ENCODE measurements at places on chromosomes 3 and 15.

GRCh38 chr3:25686766-25687165 lies 22.1 kb upstream of the TOP2B start:
- no peak for DNase-seq

GRCh38 chr3:194536871-194537637 lies 50.3 kb upstream of the ATP13A3 start:
- DNase-seq: no peak

GRCh38 chr15:40204100-40204499 lies 34.8 kb upstream of the PAK6 start:
- DNase-seq: no peak

DNA sequence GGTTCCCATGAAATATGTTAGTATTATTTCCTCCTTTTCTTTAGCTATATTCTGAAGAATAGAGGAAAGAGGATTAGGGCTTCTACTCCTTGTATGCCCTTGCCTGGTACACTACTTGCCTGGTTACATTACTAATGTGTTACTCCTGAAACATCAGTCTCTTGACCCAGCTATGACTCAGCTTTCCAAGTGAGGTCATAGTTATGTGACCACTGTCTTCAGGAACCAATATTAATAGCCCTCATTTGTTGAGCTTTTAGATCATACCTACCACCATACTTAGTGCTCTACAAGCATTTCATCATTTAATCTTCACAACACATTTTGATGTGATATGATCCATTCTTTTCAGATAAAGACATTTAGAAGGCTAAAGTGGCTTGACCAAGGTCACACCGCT lies 60.3 kb downstream of the CMSS1 start:
- no peak for DNase-seq

DNA sequence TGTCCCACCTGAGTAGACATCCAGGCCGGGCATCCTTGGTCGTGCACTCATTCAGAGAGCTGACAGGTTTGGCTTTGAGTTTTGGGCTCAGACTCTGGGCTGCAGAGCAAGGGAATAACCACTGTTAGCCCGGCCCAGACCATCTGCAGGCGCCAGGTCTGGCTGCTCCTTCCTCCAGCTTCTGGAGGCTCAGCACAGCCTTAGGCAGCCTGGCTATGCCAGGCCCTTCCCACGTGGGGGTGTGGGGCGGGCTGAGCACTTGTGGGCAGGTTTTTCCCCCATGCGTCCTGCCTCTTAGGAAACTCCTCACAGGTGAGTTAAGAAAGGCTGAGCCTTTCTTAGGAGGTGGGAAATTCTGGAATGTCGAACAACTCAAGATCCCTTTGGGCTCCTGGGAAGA lies 11.2 kb downstream of the PLA2G4B start:
- DNase-seq: no peak

DNA sequence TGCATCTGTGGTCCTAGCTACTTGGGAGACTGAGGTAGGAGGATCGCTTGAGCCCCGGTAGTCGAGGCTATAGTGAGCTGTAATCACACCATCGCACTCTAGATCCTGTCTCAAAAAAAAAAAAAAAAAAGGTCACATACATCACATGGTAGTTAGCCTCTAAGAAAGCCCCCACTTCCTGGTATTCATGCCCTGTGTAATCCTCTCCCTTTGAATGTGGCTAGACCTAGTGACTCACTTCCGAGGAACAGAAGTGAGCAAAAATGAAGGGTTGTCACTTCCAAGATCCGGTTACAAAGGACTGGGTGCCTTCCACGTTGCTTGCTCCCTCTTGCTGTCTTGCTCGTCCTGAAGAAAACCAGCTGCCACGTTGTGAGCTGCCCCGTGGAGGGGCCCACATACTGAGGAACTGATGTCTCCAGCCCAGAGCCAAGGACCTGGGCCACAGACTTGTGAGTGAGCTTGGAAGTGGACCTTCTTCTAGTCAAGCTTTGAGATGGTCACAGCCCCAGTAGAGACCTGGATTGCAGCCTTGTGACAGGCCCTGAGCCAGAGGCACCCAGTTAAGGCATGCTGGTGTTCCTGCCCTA lies 12.6 kb upstream of the LCTL start:
- no peak for DNase-seq

- no peak for DNase-seq
Observed at GRCh38 chr15:74403991-74404563, 29.7 kb downstream of the SEMA7A start.

DNA sequence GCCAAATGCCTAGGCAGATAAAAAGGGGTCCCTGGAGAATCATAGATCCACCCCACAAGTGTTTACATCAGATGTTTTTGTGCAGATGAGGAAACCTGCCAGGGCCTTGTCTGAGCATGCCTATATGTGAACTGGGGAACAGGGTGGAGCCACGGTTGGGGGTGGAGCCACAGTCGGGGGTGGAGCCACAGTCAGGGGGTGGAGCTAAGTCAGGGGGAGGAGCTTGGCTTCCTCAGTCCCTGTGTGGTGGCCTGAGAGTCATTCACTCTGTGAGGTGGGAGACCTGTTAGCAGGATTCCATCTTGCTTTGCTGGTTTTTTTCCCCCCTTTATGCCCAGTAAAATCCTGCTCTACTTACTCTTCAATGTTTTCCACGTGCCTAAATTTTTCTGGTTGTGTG lies 57.8 kb upstream of the TGFBR2 start:
- DNase-seq: no peak

DNA sequence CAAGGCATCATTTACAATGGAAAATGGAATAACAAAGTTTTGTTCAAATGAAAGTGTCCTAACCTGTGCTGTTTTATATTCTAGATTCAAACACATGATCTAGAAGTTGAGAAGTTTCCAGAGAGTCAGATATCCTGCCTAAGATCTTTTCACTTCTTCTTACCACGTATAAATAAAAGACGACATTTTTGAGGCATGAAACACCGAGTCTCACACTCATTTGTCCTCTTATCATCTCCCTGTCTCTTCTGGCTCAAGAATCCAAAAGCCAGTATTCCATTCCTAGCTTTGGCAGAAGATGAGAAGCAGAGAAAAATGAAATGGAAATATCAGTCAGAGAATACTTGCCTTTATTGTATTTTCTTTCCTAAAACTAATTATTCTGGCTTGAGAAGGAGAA lies 738.6 kb upstream of the NR2F2 start:
- DNase-seq: no peak

DNA sequence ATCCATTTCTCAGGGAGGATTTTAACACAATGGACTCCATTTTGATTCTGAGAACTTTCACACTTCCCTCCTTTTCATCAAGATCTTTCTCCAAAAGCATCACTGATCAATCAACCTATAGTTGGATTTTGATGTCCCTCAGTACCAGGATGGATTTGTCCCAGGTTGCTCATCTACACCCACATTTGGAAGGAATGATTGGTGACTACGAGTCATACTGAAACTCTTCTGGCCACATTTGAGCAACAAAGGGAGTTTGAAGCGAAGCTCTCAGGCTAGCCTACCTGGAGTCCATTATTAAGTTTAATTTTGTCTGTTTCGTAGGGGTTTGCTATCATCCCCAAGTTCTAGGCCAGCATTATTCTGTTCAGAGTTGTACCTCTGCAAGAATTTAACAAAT lies 31.3 kb upstream of the ATP8B4 start:
- DNase-seq: no peak

GRCh38 chr3:60553144-60553543 lies 698.1 kb downstream of the FHIT start:
- DNase-seq: no peak

DNA sequence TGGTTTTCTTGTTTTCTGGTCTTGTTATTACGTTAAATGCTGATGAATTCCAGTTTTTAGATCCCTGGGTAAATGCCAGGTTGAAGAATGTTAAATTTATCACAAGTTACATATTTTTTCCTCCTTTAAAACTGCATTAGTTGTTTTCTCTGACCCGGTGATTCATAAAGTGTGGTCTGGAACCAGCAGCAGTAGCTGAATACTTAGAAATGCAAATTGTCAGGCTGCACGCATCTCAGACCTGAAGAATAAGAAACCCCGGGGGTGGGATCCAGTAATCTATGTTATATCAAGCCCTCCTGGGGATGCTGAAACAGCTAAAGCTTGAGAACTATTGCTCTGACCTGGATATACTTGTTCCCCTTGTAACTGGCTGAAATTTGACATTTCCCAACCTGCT lies 69.1 kb downstream of the PEX5L start:
- no peak for DNase-seq

DNA sequence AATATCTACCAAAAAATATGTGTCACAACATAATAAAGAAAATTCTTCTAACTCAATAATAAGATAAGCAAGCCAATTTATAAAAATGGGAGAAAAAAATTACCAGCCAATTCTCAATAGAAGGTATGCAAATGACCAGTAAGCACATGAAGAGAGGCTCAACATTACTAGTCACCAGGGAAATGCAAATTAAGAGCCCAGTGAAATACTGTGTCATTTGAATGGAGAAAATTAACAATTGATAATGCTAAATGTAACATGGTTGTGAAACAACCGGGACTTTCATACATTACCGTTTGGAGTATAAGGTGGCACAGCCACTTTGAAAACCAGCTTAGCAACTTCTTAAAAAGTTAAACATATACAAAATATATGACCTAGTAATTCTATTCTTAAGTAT lies 460.7 kb downstream of the IGSF11 start:
- DNase-seq: no peak

DNA sequence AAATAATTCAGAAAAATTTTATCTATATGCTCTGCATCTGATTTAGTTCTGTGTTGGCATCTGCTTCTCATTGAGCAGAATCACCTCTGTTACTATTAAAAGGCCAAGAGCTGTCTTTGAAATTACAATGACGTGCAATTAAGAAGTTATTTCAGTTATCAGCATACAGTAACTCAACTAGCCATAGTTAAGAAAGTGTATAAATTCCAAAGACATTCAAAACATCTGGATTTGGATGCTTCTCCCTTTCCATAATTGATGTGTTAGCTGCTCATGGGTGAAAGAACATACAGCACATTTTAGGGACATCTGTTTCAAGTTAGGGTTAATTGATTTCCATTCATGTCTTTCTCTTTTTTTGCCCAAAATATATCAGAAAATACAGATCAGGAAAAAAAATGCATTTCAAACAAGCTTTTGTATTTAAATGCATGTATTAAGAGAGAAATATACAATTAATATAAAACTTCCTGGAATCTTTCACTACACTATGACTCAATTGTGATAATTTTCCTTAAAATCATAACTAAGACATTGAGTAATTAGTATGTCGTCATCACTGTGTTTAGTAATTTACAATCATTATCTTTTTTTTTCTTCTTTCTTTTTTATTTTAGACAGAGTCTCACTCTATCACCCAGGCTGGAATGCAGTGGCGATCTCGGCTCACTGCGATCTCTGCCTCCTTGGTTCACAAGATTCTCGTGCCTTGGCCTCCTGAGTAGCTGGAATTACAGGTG lies 82.7 kb upstream of the MBNL1 start:
- DNase-seq: no peak

DNA sequence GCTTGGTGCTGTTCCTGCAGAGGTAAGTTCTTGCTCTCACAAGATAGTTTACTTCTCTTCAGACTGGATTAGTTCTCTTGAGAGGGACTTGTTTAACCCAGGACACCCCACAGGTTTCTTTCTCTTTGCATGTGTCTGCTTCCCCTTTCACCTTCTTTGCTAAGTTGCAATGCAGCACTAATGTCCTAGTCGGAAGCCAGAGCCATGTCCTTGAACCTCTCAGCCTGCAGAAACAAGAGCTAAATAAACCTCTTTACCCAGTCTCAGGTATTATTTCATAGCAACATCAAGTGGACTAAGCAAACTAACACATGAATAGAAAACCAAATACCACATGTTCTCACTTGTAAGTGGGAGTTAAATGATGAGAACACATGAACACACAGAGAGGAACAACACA lies 915.2 kb downstream of the NSUN3 start:
- no peak for DNase-seq

Data from ecto neural progenitor cell (in vitro differentiated cells).